ENCODE measurements at places on chromosomes 2 and 18.

DNA sequence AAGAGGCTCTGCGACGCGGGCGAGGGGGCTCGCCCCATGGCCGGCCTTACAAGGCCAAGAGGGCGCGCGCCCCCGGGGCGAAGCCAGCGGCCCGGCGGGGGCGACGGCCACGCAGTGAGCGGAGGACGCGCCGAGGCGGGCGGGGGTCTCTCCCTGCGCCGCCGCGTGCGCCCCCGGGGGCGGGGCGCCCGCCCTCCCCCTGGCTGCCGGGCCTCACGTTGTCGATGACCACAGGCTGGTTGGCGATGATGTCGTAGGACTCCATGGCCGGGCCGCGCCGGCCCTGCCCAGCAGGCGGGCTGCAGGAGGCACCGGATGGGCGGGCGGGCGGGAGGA, 250 bp downstream of the ACTR1B start:
- no peak for DNase-seq

GRCh38 chr2:127159543-127159942, 52.6 kb upstream of the BIN1 start:
- no peak for DNase-seq

GRCh38 chr2:20433249-20433648, 13.6 kb upstream of the RHOB start:
- DNase-seq: no peak

GRCh38 chr2:238573065-238573778, 146.5 kb downstream of the ASB1 start:
- DNase-seq: no peak

GRCh38 chr2:72237549-72237948, 89.9 kb upstream of the CYP26B1 start:
- no peak for DNase-seq

GRCh38 chr2:208608122-208608835, 201.7 kb downstream of the PTH2R start:
- no peak for DNase-seq

GRCh38 chr2:69190743-69191404, 177.9 kb downstream of the ANTXR1 start:
- no peak for DNase-seq

- DNase-seq: no peak
These were observed 1.8 kb downstream of the SPEG start for GRCh38 chr2:219436491-219436890.

DNA sequence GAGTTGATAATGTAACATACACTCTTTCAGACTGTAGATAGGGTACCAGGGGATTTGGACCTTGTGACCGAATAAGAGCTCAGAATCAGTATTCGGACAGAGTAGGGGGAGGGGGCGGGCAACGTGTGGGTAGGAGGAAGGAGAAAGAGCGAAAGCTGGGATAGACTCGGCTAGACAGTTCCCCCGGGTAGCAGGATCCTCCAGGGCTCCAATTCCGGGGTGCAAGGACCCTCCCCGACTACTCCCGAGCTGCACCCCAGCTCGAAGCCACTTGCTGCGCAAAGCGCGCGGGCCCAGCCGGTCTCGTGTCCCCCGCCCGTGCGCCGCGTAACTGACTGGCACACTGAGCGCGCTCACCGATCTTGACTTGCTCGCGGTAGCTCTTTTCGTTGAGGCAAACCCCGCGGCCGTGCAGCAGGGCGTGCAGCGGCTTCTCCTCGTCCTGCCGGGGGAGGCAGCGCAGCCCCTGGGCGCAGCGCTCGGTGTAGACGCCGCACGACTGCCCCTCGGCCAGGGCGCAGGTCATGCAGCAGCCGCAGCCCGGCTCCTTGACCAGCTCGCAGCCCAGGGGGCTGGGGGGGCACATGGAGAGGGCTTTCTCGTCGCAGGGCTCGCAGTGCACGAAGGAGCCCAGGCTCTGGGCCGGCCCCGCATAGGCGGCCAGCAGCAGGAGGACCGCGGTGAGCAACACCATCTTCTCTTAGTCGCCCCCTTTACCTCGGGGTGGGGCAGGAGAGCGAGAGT, 1.1 kb downstream of the IGFBP5 start:
- peak; percentile 65 for DNase-seq

- no peak for DNase-seq
These were observed 218.4 kb downstream of the MREG start for GRCh38 chr2:215794829-215795546.

GRCh38 chr2:54482715-54483114, 26.6 kb downstream of the SPTBN1 start:
- peak; percentile 93 for DNase-seq

DNA sequence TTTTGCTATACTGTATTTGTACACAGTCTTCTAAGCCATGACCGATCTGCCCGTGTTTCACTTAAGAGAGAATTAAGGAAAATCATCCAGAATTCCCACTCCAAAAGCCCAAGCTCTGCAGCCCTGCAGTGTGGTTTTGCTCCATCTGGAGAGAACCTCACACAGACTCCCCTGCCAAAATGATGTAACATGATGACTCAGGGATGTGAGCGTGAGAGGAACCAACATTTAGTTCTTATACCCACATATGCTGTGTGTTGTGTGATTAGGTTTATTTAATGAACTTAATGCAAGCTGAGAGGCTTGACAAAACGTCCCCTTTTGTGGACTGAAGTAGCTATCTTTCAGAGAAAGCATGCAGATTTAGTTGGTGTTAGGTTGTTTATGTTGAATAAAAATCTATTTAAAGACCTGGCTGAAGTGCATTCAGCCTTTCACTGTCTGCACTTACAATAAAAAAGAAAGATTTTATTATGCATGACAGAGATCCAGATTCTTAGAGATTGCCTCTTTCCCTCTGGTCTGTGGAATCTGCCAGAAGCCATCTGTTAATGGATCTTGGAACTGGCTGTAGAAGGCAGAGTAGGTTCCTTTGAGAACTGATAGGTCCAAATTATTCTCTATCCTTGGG, 6.3 kb downstream of the RAB12 start:
- peak; percentile 92 for DNase-seq

DNA sequence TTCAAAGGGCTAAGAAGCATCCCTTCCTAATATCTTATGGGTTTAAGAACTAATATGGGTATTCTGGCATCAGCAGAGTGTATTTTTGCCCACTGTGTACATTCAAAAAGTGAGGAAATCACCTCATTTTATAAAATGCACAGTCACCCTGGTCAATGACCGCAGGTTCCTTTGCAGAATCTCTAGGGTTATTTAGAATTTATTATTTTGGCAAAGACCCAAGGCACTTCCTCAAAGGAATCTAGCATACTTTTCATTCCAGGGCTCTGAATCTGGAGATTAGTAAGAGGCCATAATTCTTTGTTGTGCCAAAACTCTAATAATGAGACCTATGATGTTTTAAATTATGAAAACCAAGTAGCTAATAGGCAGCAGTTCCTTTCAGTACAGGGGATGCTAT, 27.2 kb upstream of the CDH2 start:
- DNase-seq: peak; percentile 77

GRCh38 chr18:11956371-11957308, 24.7 kb upstream of the IMPA2 start:
- no peak for DNase-seq

GRCh38 chr2:239464166-239465016, 63.6 kb upstream of the HDAC4 start:
- DNase-seq: no peak

DNA sequence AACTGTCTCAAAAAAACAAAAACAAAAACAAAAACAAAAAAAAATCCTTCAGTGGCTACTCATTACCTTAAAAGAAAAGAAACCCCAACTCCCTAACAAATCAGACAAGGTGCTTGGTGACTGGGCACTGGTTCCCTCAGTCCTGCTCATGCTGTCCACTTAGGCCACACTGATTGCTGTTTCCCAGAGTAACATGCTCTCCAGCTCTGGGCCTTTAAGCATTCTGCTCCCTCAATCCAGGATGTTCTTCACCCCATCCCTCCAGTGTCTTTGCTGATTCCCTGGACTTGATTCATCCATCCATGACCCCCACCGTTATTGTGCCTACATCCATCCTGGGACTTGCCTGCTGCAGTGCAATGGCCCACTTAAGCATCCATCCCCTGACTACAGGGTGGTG, 16.4 kb upstream of the XPO1 start:
- no peak for DNase-seq
